ENCODE measurements at places on chromosomes 2 and 18.

DNA sequence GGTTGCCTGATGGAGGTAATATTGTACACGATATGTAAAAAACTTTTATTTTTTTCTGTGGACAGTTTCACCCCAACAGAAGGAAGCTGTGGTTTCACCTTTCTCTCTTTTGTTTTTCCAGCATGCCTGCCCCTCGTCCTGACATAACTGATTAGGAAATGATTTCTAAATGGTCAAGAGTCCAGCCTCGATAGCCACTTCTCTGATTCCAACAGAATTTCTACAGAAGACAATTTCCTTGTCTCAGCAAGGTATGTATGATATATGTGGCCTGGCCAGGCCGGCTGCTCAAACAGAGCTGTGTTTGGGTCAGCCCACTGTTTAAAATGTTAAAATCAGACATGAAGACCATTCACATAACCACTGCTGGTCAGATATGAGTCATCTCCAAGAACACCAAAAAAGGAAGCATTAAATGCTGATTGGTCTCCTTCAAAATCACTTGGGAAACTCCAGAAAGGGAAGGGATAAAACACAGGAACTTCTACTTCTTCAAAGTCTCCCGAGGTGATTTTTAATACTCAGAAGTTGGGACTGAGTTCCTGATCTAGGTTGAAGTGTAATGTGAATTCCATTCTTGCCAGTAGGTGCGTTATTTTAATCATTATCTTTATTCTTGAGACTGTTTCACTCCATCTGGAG is 22.3 kb downstream of the ATP8B1 start:
- DNase-seq, result no peak

- DNase-seq, result no peak
These were observed 68.7 kb downstream of the CDH2 start for GRCh38 chr18:28108254-28108653.

GRCh38 chr2:32723467-32724079 is 95.7 kb downstream of the TTC27 start:
- no peak for DNase-seq

- no peak for DNase-seq
These were observed 33.5 kb upstream of the IL37 start for GRCh38 chr2:112877423-112877822.

DNA sequence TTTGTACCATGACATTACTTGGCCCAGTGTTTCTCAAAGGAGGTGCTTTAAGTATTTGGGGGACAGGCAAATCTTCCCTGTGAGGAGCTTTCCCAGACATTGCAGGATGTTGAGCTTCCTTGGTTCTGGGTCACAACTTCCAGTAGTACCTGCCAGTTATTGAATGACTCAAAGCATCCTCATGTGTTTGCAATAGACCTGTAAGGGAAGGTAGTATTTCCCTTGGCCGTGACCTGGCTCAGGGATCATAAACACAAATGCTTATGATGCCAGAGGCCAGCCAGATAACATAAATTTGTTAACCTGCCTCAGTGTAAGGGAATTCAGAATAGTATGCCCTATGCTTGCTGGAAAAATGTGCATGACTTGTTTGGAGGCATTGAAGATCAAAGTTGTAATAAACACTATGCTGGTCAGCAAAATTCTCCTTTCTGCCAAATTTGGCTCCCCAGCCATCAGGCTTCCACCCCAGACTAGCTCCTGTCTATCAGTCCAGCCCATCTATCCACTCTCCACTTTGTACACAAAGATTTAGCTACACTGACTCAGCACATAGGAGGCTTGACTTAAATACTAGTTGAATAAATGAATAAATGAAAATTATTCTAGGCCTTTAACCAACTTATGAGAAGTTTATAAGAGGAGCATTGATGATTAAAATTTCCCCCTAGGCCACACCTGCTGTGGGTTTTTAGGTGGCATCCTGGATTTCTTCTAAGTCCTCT is 102.0 kb upstream of the EFEMP1 start:
- DNase-seq, result no peak

- no peak for DNase-seq
These were observed 112.0 kb downstream of the GRB14 start for GRCh38 chr2:164509137-164509877.

GRCh38 chr2:230893841-230894781 is 29.4 kb downstream of the ITM2C start:
- DNase-seq, result no peak

GRCh38 chr18:44682871-44683221 is 2.2 kb downstream of the SETBP1 start:
- DNase-seq, result no peak

- DNase-seq, result no peak
These were observed 66.5 kb downstream of the BOLA3 start for GRCh38 chr2:74081030-74081762.

DNA sequence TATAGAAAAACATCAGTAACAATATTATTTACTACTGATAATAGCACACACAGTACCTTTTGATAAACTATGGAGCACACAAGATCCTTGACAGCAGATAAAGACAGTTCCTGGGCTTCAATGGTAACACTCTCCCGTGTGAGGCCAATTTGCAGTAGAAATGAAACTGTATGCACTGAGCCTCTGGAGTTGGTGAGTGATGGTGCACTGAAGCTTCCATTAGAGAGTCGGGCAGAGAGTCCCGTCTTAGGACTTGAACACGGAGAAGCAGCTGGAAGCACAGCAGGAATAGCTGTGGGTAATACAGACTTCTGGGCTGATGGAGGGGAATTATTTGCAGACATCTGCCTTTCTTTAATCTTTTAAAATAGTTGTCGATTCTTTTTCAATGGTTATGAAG is 8.5 kb downstream of the PRKD3 start:
- no peak for DNase-seq

GRCh38 chr2:164030623-164031022 is 294.8 kb upstream of the FIGN start:
- no peak for DNase-seq

DNA sequence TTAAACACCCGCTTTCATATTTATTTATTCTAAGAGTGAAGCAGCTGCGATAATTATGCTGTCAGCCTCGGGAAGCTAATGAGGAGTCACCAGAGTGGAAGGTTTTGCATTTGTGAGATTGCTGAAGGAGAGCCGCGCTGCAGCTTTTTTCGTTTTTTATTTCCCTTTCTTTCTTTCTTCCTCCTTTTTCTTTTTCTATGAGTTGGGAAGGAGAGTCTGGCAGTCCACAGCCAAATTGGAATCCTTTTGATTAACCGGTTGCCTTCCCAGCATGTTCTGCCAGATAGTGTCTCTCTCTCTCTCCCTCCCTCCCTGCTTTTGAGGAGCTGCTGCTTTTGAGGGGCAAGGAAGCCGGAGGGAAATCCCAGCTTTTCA is 82.1 kb downstream of the CDK15 start:
- DNase-seq, result no peak

GRCh38 chr18:4119127-4119648 is 335.9 kb downstream of the DLGAP1 start:
- DNase-seq, result no peak

- no peak for DNase-seq
These were observed 565.5 kb upstream of the CHAC2 start for GRCh38 chr2:53202063-53202462.

GRCh38 chr2:51243892-51244535 is 212.1 kb upstream of the NRXN1 start:
- no peak for DNase-seq

- DNase-seq, result no peak
These were observed 39.4 kb upstream of the ITM2C start for GRCh38 chr2:230825354-230825753.

DNA sequence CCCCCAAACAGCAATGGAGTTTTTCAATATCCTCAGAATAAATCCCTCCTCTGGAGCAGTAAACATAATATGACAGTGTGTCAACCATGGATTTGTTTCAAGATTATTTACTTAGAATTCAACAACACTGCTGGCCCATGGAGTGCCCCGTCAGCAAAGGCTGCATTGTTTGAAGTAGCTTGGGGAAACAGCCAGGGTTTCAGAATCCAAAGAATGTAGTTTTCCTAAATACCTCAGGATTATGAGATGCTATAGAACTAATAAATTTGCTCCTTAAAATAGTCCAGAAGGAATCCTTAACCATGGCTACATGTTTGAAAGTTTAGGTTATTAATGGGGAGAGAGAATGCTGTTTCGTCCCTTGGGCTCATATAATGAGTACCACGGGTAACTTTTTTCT is 13.1 kb upstream of the CETN1 start:
- DNase-seq, result no peak

DNA sequence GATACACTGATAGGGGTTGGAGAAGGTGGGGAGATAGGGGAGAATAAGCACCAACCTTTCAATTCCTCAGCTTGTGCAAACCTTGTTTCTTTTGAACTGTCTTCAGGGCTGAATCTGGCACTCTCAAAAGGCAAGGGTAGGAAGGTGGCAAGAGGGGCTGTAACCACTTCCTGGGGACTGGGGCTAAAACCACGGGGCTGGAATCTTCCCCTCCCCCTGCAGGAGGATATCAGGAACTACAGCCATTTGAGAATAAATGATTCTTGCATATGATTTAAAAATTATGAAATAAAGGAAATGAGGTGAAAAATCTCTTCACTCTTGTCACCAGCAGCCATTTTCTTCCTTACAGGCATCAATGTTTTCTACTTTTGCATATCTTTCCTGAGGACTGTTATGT is 50.8 kb downstream of the ATOH8 start:
- no peak for DNase-seq

DNA sequence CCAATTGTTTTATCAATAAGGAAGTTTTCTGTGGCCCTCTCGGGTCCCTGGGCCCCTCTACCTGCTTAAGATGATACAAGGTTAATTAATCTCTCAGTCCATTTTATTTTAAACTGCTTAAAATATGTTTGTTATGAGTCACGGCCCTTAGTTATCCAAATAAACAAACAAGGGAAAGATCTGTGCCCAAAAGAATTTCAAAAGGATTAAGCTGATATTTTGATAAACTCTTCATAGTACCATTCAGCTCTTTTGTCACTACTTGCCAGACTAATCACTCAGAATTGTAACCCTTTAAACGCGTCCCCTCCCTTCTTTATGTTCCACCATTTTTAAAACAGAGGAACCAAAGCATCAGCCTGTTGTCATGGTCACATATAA is 144.7 kb upstream of the STK17B start:
- no peak for DNase-seq

GRCh38 chr2:155690785-155691184 is 641.7 kb downstream of the NR4A2 start:
- DNase-seq, result no peak

DNA sequence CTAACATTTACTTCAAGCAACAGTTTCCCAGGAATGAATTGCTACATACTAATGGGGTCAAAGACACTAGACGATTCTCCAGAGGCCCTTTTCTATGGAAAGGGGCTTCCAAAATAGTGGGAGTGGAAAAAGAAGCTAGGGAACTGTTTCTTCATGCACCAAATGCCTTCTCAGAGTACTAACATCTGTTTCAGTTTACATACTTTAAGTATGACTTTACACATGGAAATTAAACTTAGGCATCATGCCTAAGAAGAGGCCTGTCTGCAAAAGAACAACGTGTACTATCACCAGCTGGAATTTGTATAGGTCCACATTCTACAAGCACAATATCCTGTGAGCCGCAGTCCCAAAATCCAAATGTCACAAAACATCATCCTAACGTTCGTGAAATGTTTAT is 29.4 kb upstream of the WDR75 start:
- no peak for DNase-seq

- DNase-seq, result no peak
These were observed 24.3 kb downstream of the STAT4 start for GRCh38 chr2:191126386-191127085.

- DNase-seq, result no peak
These were observed 217.8 kb downstream of the OSR1 start for GRCh38 chr2:19140463-19141208.

DNA sequence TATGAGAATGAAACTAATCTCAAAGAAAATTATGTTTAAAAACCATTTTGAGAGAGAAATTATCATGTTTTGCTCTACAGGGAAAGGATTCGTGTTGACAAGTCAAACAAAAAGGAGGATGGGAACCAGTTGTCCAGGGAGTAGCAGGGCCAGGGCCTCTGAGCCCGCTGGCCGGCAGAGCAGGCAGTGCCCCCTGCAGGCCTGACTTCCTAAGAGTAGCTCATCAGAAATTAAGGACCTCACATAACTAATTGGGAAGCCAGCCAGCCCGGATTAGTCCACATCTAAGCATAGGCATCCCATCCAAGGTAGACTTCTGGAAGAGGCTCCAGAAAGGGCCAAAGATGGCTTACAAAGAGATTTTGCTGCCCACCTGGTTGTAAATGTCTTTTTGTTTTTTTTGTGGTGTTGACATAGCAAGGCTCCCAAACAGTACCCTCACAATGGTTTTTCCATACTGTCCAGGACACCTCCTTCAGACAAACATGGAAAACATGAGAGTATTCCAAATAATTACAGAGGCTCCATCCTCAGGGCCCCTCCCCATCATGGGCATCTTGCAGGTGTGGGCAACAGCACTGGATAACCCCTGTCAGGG is 241.2 kb upstream of the TANK start:
- DNase-seq, result no peak

DNA sequence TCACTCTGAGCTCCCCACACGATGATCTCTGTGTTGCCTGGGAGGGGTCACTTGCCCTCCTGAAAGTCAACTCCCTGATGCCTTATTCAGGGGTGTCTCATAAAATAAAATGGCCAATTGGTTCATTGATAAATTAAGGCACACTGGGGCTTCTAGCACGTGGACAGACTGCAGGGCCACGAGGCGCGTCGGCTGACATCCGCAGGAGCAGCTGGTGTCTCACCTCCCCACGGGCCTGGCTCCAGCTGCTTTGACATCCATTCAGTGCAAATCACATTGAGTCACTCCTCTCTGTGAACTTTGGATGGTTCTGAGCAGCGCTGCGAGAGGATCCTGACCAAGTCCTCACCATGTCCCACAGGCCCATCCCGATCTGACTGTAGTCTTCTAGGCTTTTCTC is 4.6 kb upstream of the ST8SIA3 start:
- DNase-seq, result no peak

- no peak for DNase-seq
These were observed 79.8 kb downstream of the CCDC150 start for GRCh38 chr2:196719110-196719872.

DNA sequence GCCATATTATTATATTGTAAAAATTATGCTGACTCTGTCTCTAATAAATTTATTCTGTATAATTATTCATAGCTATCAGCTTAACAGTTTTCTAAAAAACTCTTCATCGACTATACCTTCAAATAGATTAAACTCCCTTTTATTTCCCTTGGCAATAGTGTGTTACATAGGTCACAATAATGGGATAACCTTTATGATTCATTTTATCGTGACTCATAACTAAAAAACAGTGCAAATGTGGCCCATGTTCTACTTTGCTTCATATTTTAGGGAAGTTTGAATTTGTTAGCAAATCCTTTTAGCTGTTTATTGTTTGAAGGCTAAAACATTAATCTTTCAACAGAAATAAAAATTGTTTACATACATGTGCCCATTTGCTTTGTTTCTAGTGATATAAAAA is 783.2 kb upstream of the CDH2 start:
- no peak for DNase-seq
